ENCODE measurements at places on chromosomes 7 and 10.

DNA sequence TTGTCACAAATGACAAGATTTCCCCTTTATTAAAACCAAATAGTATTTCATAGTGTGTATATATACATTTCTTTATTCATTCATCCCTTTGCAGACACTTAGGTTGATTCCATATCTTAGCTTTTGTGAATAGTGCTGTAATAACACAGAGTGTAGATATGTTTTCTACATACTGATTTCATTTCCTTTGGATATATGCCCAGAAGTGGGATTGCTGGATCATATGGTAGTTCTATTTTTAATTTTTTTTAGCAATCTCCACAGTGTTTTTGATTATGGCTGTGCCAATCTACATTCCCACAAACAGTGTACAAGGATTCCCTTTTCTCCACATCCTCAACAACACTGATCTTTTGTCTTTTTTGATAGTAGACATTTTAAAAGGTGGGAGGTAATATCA lies 46.4 kb downstream of the CSTF2T start:
- DNase-seq, result no peak

DNA sequence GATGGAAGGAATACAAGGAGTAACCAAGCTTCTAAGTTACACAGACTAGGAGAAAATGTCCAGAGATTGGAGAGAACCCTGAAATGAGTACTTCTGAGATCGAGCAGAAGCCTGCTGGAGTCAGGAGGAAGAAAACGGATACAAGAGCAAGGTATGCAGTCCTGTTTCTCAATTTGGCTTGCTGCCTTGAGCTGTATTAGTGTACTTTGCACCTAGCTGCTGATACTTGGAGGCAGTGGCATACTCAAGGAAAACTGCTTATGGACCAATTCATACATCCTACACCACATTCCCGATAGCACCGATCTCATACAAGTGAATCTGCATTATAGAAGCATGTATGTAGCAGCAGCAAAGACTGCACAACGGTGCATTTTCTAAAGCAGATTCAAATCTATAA lies 14.4 kb downstream of the PIP4K2A start:
- no peak for DNase-seq

DNA sequence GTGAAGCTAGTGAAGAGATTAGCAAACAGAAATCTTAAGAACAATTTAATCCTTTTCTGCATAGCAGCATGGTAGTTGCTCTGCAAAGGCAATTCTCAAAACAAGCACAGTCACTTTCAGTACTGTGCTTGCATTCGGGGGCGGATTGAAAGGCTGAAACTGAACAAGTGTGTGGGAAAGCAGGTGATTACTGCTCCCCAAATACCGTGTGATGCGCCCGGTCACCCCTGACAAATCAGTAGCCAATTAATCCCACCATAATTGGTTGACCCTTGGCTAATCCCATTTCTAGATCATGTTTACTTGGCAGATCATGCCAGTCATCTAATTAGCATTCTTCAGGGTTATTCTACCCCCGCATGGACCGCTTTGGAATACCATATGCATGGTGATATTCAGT lies 76.5 kb upstream of the ADRB1 start:
- DNase-seq, result no peak

- peak; percentile 9 for DNase-seq
Observed at GRCh38 chr10:36280321-36280741, 638.2 kb upstream of the FZD8 start.

GRCh38 chr7:79361214-79361613 lies 92.3 kb downstream of the MAGI2 start:
- no peak for DNase-seq

- DNase-seq, result peak; percentile 49
Observed at GRCh38 chr7:127391591-127392181, 822 bp downstream of the ZNF800 start.

GRCh38 chr10:72260239-72260975 lies 13.3 kb upstream of the DDIT4 start:
- peak; percentile 99 for DNase-seq

DNA sequence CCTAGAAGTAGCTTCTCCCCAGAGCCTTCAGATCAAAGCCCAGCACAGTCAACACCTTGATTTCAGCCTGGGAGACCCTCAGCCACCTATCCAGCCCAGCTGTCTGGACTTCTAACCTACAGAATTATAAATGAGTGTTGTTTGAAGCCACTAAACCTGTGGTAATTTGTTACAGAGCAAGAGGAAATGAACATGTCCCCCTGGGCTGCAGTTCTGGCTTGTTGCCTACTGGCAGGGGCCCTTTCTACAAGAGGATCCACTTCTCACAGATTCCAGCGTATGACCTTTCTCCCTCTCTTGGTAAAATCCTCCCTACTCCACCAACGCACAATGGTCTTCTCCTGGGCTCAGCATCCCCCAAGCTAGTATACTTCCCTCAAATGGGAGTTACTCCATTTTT lies 46.4 kb upstream of the ECHDC3 start:
- DNase-seq, result no peak

DNA sequence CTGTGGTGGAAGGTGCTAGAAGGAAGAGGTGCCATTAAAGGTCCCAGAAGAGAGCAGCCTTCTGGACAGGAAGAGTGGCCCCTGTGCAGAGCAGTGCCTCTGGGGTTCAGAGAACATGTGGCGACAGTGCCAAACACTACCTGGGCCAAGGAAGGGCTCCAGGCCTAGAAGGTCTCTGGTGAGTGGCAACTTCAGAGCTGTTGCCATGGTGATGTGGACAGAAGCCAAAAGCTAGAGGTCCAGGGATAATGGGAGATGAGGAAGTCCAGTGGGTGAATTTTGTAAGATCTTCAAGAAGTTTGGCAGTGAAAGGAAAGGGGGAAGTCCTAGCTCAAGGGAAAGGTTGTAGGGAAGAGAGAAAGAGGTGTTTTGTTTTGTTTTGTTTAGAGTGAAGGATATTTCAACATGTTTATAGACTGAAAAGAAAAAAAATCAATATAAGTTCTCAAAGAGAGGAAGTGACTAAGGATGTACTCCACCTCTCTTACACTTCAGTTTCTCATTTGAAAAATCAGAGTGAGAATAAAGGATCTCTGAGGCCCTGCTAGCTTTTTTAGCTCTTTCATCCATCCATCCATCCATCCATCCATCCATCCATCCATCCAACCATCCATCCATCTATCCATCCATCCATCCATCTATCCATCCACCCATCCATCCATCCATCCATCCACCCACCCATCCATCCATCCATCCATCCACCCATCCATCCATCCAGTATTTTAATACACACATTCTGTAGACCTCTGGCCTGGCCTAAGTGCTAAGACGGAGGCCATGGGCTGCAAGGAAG lies 77.1 kb upstream of the DUSP5 start:
- peak; percentile 45 for DNase-seq

DNA sequence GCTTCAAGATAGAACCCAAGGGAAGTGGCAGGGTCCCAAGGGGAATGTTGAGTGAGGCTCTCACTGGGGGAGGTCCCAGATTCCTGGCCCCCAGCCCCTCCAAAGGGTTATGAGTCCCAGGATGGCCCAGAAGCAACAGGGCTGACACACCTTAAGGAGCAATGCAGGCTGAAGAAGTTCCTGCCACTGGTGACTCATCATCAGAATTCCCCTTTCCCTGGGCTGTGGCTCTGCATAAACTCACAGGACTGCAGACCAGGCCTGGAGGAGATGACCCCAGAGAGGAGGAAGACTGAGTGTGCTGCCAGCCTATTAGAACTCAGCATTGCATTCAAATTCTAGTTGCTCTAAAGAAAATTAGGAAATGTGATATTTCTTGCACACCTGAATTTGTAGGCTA lies 126.7 kb downstream of the DPP6 start:
- no peak for DNase-seq

DNA sequence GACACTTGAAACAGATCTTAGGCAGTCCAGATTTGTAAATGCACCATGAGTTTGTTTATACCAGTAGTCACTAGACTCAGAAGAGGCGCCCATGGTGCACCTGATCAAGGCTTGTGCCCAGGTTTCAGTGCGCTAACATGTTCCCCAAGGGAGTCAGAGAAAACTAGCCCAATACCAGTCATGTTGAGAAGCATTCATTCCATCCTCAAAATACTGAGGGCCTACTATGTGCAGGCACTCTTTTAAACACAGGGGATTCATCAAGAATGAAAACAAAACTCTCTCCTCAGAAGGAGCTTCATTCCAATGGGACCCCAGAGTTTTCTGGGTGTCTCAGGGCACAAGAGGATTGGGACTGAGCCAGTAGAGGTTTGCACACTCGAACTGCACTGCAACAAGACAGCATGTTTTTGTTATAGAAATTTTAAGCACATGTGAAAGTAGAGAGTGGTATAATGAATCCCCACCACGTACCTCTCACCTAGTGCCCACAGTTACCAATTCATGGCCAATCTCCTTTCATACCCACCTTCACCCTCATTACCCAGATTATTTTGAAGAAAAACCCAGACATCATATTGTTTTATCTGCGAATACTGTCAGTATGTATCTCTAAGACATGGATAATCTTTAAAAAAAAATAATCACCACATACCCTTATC lies 55.0 kb upstream of the ARID5B start:
- DNase-seq, result no peak

- DNase-seq, result peak; percentile 5
Observed at GRCh38 chr7:122791959-122792545, 89.3 kb upstream of the RNF148 start.

DNA sequence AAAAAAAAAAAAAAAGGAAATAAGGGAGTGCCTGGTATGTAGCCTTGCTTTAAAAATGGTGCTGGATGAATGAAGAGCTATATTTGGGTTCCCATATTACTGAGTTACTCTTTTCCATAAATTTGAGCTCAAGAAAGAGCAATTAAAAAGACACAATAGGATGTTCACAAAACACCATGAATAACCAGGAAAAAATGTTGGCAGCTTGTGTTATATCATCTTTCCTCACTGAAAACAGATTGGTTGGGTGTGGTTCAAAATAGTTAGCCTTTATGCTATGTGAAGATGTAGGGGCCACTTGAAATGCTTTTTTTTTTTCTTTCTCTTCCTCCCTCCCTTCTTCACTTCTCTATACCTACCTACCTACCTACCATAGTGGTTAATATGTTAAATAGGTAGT lies 256.9 kb downstream of the STK31 start:
- DNase-seq, result no peak

DNA sequence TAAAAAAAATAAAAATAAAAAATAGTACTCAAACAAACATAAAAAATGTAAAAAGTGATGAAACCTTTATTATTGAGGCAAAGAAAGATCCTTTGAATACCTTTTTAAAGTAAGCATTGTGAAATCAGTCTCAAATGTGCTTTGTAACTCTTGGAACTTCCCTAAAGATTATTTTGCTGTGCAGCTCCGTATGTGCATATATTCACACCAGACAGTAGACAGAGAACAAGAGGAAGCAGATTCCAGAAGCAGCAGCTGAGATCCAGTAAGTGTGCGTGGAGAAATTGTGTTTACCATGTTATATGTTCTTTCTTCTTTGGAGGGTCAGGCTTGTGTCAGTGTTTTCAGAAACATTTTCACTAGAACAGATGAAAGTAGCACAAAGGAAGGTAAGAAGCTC lies 324.9 kb downstream of the AGMO start:
- DNase-seq, result no peak

- DNase-seq, result peak; percentile 96
Observed at GRCh38 chr10:77163670-77164348, 473.8 kb downstream of the KCNMA1 start.

- no peak for DNase-seq
Observed at GRCh38 chr7:144510621-144511020, 107.1 kb upstream of the NOBOX start.

DNA sequence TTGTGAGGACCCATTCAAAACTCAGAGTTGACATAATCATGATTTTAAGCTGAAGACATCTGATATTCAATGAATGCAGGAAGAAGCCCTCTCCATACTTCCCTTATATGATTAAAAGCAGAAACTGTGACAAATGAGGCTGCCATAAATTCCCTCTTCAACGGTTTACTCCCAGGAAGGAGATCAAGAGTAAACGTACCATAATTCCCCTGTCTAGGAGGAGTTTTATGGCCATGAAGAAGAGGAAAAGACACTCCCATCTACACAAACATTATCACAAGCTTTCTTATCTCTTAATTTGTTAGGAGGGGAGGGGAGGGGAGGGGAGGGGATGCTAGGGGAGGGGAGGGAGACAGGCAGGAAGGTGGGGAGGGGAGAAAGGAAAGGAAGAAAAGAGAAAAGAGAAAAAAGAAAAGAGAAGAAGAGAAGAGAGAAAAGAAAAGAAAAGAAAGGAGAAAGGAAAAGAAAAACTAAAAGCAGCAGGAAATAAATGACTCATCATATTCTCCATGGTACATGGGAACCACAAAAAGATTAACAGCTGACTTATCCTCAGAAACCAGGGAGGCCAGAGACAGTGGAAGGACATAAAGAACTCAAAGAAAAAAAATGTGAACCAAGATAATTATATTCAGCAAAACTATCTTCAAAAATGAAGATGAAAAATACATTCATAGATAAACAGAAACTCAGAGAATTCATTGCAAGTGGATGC lies 121.6 kb downstream of the ALOX5 start:
- DNase-seq, result no peak

DNA sequence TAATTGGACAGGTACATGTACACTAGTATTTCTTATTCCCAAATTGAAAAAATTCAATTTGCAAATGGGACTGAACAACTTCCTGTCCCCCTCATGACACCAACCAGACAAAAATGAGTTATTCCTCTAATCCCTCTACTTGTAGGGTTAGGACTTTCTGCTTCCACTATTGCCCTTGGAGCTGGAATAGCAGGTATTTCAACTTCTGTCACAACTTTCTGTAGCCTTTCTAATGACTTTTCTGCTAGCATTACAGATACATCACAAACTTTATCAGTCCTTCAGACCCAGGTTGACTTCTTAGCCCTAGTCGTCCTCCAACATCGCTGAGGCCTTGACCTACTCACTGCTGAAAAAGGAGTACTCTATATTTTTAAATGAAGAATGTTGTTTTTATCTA lies 6.4 kb downstream of the CYP3A7 start:
- no peak for DNase-seq

- no peak for DNase-seq
Observed at GRCh38 chr7:93203496-93203895, 22.8 kb downstream of the HEPACAM2 start.

DNA sequence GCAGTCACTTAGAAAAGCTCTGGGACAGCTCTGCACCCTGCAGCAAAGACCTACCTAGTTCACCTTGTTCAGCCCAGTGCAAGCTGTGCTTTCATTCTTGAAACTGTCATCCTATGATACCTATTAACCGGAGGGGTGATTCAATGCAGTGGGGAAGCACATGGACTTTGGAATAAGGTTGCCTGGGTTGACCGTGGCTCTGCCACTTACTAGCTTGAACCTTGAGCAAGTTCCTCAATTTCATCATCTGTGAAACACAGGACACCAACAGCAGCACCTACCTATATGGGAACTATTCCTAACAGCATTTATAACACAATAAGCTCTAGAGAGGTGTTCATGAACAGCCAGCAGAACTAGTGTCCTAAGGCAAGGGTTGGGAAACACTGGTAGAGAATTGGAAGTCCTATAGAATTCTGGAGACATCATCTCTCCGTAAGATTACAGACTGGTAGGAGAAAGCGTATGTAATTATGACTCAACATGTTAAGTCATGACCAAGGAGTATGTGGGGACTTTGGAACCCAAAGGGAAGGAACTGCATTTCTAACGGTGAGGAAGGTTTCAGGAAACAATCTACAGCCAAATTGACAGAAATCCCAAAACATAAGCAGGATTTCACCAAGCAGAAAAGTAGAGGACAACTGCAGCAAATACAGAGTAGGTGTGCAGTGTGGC lies 270.0 kb downstream of the USP6NL start:
- DNase-seq, result no peak

GRCh38 chr10:24618401-24618800 lies 105.3 kb downstream of the ARHGAP21 start:
- no peak for DNase-seq
